ENCODE measurements at places on chromosomes 12 and 14.

GRCh38 chr14:101514136-101514535 lies 47.2 kb upstream of the DIO3 start:
- no peak for DNase-seq

GRCh38 chr12:116529048-116529447 lies 30.1 kb upstream of the MAP1LC3B2 start:
- no peak for DNase-seq

DNA sequence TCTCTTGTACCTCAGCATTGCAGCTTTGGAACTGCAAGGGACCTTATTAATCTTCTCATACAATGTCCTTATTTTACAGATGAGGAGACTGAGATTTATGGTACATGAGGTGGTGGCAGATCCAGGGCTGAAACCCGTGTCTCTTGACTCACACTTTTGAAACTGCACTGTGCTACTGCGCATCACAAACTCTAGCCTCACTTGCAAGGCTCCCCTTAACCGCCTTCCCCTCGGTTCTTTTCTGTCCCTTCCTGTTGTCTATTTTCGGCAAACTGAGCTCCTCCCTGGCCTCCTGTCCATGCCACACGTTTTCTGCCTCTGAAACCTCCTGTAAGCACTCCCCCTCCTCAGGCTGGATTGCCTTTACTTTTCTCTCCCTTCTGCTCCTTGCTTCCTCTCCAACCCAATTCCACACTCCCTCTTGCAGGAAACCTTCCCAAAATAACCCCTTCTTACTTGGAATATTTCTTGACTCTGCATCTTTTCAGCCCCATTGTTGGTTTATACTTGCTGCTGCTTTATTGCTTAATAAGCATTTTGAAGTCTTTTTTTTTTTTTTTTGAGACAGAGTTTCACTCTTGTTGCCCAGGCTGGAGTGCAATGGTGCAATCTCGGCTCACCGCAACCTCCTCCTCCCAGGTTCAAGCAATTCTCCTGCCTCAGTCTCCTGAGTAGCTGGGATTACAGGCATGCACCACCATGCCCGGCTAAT lies 72.4 kb upstream of the CISTR start:
- DNase-seq = no peak

GRCh38 chr12:64893961-64894360 lies 69.5 kb downstream of the TBC1D30 start:
- DNase-seq = no peak

GRCh38 chr12:71607494-71608330 lies 55.9 kb downstream of the ZFC3H1 start:
- DNase-seq = no peak

DNA sequence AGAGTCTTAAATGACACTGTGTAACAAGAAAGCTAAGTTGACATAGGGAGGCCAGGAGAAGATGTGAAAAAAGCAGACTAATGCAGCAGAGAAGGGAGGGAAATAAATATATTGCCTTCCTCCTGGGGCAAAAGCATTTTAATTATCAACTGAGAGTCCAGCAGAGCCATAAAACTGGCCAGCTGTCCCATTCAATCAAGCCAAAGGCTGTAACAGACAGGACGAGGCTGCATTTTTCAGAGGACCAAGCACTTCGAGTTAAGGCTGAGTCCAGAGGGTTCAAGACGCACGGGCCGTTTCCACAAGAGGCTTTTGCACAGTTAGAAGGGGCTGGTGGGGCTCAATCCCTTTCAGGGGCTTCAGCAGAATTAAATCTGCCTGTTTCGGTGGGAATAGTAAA lies 20.4 kb downstream of the MAP3K9 start:
- no peak for DNase-seq

GRCh38 chr14:73264885-73265720 lies 27.8 kb downstream of the PAPLN start:
- DNase-seq = no peak

DNA sequence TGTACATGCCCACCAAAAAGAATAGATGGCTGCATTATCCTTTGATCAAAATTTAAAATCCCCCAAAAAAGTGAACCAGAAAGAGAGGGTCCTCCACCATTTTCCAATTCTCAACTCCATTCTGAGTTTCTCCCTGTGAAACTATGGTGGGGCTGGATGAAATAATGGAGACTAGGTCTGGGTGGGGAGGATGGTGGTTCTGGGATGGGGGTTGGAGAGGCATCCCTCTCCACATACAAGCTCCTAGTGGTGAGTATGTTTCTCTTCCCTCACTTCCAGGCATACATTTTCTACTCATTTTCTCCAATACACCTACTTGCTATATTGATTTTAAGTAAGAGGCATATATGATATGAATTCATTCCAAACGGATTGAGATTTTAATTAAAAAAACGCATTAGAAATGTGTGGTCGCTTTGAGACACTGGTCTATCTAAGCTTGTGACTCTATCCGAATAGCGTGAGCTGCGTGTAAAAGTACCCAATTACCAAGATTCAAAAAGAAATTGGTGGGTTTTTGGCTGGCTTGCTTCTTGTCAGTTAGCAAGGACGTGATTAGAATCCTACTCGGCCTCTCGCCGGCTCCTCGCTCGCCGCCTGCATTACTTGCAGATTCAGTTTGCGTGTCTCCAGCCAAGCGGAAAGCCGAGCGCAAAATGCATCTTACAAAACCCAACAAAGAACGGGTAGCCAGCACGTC lies 3.4 kb downstream of the ASCL1 start:
- no peak for DNase-seq

- no peak for DNase-seq
Observed at GRCh38 chr14:29814156-29815015, 113.3 kb downstream of the PRKD1 start.

GRCh38 chr14:76490735-76491134 lies 114.8 kb downstream of the ESRRB start:
- DNase-seq = no peak

- DNase-seq = no peak
Observed at GRCh38 chr14:95759941-95760340, 46.0 kb upstream of the TCL1A start.

DNA sequence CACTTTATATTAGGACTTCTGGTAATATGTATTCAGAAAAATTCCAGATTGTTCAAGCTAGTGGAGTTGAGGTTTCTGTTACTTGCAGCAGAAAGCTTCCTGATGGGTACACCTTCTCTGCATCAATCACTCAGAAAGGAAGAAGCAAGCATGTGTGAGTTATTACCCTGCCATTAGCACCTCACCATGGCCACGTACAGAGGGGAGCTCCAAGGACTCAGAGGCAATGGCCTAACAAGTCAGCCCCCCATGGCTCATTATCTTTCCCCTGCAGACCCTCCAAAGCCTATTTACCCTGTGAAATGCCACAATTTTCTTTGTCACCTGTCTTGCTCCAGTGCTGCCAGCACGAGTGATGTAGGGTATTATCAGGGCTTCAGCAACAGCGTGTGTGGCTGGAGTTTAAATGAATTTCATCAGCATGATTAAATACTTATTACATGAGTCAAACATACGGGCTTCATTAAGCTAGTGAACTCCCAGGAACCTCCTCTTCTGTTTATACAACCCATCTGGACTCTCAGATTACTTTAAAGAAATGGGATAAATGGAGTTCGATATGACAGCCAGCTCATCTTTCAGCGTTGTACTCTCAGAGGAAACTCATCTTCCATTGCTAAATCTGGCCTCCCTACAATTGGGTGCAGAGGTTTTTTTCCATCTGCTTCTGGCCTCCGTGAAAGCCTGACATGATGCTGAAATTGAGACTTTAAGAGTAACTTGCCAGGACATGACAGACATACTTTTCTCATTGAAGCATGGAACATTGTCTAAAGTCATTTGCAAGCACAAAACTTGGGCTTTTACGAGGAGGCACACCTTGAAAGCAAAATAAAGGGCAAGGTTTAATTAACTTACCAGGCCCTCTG lies 135.9 kb downstream of the TMEM30B start:
- DNase-seq = no peak

GRCh38 chr14:97539884-97540283 lies 742.7 kb downstream of the VRK1 start:
- no peak for DNase-seq

GRCh38 chr12:3101309-3102024 lies 24.3 kb downstream of the TSPAN9 start:
- no peak for DNase-seq

- peak; percentile 17 for DNase-seq
Observed at GRCh38 chr14:76863724-76864407, 37.7 kb downstream of the LRRC74A start.

DNA sequence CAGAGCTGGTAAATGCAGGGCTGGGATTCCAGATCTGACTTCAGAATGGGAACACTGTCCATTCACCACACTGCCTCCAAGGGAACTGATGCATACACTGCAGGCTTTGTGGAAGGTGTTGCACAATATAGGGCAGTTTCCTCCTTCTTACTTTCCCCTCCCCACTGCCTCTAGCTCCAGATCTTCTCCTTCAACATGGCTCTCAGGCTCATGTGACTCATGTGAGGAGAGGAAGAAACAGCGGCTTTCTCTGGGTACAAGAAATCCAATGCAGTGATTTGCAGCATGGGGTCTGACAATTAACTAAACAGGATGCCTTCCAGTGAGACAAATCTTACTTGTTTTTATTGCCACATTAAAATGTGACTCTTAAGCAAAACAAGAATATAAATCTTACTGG lies 447.6 kb upstream of the CCDC196 start:
- no peak for DNase-seq

DNA sequence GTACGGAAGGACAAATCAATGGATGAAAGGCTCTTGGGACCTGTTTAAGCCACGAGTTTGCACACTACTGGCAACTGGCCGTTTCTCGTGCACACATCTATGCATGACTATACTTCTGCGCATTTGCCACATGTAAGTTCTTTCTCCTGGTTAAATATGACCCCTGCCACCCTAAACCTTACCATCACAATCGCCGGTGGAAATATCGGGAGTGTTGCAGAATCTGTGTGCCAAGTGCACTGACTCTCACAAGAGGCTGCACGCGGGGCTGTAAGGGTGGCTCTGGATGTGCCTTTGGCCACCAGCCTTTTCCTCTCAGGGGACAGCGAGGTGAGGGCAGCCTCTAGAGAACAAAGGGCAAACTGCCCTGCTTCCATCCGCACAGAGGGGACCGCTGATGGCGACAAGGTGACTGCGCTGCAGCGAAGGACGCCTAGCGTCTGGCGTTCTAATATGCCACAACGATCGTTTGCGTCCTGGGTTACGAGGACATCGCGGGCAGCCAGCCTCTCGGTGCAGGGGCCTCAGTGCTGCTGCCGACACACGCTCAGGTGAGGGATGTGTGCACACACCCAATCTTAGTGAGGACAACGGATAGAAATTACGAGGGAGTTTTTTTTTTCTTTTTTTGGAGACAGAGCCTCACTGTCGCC lies 232.2 kb downstream of the PCNX1 start:
- no peak for DNase-seq

DNA sequence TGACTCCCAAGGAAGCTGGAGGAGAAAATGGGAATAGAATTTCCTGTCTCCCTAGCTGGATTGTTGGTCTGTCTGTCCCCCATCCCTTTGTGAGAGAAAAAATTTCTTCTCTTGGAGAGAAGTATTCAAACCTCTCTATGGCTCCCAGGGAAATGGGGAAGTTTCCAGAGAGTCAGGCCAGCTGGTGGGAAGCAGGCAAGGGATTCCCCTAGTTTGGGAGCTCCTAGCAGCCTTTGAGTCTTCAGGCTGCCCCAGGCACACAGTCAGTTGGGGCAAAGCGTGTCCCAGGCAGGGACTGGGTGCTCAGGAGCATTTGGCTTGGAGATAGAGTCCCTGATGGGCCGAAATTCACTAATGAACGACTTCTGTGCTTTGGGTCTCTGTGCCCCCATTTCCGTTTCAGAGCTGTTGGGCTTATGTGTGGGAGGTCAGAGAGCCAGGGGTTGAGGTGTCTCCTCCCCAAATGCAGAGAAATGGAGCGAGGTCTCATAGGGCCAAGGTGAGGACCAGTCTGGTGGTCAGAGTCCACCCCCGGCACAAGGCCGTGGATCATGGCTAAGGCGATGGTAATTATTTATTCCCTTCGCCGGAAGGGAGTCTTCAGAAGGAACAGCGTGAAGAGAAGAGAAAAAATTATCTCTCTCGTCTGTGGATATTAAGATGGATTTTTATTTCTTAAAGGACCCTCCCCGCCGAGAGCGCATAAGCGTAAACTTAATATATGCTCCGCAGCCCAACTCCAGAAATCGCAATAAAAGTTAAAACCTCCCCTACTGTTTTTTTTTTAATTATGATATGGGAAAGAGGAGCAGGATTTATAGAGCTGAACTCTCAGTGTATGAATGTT lies 6.6 kb upstream of the HOXC9 start:
- DNase-seq = no peak

- no peak for DNase-seq
Observed at GRCh38 chr12:15350643-15351042, 28.3 kb downstream of the PTPRO start.

DNA sequence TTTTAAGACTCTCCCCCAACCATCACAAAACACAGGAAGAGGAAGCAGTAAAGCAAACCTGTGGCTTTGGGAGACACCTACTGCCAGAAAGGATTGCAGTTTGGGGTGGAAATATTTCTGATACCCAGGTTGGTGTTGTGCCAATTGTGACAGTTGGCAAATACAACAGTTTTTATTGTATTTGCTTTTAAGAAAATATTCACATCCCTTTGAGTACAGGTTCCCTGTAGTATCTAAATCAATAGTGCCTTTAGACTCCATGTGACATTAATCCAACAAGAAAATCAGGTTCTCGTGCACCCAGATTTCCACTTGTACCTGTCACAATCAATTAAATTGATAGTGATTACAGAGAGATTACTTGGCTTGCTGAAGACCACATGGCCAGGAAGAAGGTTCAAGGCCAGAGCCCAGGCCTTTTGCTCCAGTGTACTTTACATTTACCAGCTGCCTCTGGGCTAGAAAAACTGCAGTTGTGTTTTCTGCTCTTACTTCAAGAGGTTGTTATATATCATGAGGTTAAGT lies 361.2 kb downstream of the ATP23 start:
- no peak for DNase-seq

DNA sequence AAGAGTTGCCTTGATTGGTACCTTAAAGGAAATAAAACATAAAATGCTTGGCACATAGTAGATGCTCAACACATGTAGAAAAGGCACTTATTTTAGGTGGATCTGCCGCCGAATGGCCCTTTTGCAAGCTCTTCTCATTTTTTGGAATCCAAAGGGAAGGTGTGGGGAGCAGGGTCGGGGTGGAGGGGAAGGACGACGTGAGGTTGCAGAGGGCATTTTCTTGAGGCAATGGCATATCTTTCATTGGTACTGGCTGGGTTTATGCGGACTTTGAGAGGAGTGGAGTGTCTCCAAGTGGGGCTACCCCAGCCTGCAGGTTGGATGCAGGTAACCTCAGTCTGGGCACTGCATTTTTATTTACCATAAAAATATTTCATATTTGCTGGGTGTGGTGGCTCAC lies 8.1 kb downstream of the RTL1 start:
- no peak for DNase-seq

DNA sequence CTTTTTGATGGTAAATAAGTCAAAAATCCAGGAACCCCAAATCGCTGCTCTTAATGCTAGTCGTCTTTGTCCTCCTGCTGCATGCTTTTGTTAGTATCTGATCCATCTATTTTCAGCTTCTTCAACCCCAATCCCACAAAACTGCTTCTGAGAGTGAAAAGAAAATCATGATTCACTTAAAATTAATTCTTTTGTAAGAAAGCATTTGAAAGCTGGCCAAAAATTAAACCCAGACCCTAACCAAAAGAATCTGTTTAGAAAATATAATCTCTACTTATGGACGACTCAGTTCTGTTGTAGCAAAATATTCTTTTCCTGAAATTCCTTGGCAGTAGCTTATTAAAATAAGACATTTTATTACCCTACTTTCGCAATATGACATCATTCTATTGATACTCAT lies 443.6 kb upstream of the SYT1 start:
- DNase-seq = no peak

- no peak for DNase-seq
Observed at GRCh38 chr12:47121146-47121545, 41.4 kb upstream of the AMIGO2 start.

GRCh38 chr12:121325922-121326396 lies 26.3 kb downstream of the ANAPC5 start:
- no peak for DNase-seq

- DNase-seq = no peak
Observed at GRCh38 chr12:3938042-3938544, 64.9 kb upstream of the PARP11 start.
